SJCRH30 (cell line): ENCODE measurements at places on chromosomes 4 and X.

- no peak for DNase-seq
Observed at GRCh38 chr4:6470502-6471306, 1.7 kb downstream of the PPP2R2C start.

DNA sequence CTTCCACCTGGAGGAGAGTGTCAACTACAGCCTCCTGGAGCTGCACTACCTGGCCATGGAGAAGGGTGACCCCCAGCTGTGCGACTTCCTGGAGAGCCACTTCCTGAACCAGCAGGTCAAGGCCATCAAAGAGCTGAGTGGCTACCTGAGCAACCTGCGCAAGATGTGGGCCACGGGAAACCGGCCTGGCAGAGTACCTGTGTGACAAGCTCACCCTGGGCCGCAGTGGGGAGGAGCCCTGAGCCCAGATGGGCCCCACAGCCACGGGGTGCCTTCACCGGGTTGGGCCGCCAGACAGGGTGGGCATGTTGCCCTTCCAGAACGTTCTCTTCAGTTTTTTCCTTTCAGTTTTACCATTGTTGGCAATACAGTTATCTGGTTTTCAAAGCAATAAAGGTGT, 15.2 kb upstream of the FAM47A start:
- DNase-seq: no peak

DNA sequence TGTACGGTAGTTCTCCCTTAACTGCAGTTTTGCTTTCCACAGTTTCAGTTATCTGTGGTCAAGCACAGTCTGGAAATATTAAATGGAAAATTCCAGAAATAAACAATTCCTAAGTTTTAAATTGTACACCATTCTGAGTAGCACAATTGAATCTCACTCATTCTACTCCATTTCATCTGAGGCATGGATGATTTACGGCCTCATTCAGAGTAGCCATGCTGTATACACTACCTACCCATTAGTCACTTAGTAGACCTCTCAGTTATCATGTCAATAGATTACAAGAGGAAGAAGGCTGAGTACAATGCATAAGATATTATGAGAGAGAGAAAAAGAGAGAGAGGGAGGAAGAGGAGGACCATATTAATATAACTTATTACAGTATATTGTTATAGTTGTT, 77.5 kb downstream of the ENOX2 start:
- DNase-seq: no peak

- no peak for DNase-seq
Observed at GRCh38 chr4:15504041-15504440, 34.4 kb downstream of the CC2D2A start.

GRCh38 chr4:151297170-151297569, 20.2 kb downstream of the PRSS48 start:
- DNase-seq: no peak

- no peak for DNase-seq
Observed at GRCh38 chr4:52265781-52266525, 214.8 kb downstream of the SPATA18 start.

- DNase-seq: no peak
Observed at GRCh38 chr4:108175966-108176365, 7.2 kb upstream of the LEF1 start.

- DNase-seq: no peak
Observed at GRCh38 chr4:93658443-93658842, 170.1 kb upstream of the ATOH1 start.

DNA sequence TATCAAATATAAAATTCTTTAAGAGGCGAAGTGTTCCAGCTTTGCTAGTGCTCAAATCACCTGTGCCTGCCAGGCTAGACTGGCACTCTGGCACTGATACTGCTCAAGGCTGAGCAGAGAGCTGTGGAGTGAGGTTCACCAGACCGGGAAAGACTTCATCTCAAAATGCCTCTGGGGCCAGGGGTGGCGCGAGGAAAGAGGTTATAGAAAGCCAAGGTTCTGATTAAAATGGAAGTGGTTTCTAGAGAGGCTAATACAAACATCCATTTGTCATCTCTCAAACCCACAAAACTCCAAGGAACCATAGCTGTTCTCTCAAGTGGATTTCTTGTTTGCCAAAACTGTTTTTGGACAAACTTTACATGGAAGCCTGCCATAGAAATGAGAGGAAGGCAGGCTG, 41.5 kb downstream of the F11 start:
- DNase-seq: no peak

- DNase-seq: no peak
Observed at GRCh38 chrX:9392445-9392844, 72.4 kb upstream of the TBL1X start.

GRCh38 chrX:95945528-95945927, 739.1 kb upstream of the DIAPH2 start:
- DNase-seq: no peak

DNA sequence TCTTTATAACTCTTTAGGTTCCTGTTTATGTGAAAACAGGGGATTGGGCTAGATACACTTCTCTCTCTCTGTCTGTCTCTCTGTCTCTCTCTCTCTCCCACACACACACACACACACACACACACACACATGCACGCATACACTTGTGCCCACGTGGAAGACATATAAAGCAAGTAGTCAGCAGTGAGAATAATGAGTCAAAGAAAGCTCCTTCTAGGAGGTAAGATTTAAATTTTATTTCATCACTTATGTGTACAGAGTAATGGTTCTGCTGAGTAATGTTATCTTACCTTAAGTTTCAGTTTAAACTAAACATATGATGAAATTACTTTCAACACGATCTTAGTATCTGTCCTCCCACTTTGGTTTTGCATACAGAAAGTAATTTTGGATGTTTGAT, 243.0 kb upstream of the TEX13A start:
- no peak for DNase-seq

GRCh38 chr4:18294021-18294420, 272.5 kb upstream of the LCORL start:
- DNase-seq: no peak
